CD4-positive, alpha-beta T cell treated with Interleukin-6 for 4 hours (primary cell): ENCODE measurements at places on chromosomes 16 and 17.

DNA sequence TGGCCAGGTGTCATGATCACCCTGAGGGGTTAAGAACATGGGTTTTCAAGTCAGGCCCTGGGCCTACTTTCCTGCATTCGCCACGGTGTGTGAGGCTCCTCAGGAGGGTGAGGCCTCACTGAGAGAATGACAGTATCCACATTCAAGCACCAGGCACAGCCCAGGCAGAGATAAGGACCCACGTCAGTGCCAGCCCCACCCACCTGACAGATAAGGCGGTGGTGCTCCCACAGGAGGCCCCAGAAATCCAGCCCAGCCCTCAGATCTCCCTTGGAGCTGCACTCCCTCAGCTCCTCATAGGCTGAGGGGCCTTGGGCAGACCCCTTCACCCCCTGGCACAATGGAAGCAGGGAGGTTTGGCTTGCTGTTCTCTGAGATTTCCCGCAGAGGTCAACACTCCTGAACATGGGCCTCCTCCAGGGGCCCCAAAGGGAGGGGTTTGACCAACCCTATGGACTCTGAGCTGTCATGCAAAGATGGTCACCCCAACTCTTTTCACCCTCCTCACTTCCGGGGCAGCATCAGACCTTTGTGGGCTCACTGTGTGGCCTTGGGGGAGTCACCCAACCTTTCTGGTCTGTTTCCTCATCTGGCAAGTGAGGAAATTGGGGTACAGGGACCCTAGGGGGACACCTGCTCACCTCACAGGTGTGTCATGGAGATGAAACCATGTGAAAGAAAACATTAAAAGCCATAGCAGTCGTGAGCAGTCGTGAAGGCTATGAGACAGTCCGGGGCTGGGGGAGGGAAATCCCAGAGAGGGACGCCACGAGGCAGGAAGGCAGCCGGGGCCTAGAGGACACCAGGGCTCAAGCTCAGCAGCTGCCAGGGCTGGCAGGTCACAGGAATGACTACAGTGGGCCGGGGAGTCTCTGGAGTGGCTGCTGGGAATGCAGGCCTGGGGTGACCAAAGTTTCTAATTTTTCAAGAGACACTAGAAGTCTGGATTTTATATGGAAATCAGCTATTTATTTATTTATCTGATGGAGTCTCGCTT is 15.4 kb downstream of the PLLP start:
- peak; percentile 24 for DNase-seq

- DNase-seq, result no peak
These were observed 457.4 kb downstream of the SLC39A11 start for GRCh38 chr17:72635034-72635635.

DNA sequence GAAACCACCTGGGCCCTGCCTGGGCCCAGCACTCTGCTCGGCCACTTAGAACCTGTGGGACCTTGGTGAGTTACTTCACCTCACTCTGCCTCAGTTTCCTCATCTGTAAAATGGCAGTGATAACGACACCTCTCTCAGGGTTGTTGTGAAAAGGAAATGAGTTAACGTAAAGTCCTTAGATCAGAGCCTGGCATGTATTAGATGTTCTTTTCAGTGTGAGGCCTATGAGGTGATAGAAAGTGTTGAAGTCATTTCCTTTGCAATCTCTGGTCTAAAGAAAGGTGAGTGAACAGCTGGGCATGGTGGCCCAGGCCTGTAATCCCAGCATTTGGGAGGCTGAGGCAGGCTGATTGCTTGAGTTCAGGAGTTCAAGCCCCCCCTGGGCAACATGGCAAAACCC is 51.7 kb upstream of the LGALS9 start:
- no peak for DNase-seq

- peak; percentile 13 for DNase-seq
These were observed 11.8 kb upstream of the CLTC start for GRCh38 chr17:59607817-59608403.

GRCh38 chr16:84950906-84951305 is 60.4 kb downstream of the ZDHHC7 start:
- peak; percentile 49 for DNase-seq

DNA sequence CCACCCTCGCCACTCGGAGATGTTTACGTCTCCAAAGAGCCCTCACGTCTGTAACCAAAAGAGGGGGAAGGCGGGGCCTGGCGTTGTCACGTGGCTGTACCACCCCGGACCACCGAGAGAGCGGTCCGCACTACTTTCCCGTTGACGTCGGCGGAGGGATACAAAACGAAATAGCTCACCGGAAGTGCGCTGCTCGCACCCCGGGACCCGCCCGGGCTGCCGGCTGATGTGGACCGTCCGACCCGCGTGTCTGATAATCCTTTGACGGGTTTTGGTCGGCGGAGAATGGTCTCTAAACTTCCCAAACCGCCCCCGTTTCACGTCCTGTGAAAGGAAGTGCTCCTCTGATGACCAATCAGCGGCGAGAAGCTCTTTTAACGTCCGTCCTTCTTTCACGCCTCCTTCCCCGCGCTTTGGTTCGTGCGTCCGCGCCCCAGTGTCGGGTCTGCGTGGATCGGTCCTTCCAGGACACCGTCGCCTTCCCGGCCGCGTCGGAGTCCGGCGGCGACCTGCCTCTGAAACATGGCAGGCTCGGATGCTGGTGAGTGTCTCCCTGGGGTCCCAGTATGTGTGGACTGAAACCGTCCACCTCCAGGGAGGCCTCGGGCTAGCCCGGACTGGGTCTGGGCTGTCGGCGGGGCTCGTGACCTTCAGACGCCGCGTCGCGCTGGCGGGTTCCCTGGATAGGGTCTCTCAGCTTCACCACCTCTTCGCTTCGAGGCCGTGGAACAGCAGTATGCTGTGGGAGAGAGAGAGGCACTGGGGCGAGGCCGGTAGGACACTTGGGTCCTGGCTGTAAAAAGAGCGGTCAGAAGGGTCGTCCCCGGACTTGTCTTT is at the start of gene CEP95:
Gene CEP95, plus strand, starts transcription at position 402 of the 837 bp plus-strand sequence. Its CDS starts 121 bp downstream, at position 523.
- peak; percentile 97 for DNase-seq

- no peak for DNase-seq
These were observed 74.7 kb upstream of the CA10 start for GRCh38 chr17:52233176-52233575.

GRCh38 chr16:58458606-58459343 is 41.2 kb upstream of the NDRG4 start:
- no peak for DNase-seq

- DNase-seq, result no peak
These were observed 290.0 kb upstream of the SOX9 start for GRCh38 chr17:71830866-71831265.

DNA sequence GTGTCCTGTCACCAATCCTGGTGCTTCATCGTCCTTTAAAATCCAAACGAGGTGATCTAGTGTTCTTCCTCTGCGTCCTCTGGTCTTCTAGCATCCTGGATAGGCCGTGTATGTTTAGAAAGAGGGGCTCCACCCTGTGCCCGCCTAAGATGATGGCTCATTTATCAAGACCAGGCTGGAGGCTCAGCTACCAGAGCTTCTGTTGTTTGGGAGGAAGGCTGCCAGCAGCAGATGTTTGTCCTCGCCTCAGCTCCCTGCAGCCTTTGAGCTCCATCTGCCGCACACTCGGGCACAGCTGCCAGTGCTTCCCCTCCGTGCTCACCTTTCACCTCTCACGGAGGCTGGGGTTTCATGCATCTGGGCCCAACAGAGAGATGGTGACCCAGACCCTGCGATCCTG is 954.7 kb upstream of the RBFOX1 start:
- DNase-seq, result no peak

GRCh38 chr17:74892974-74893911 is at the start of gene FADS6:
FADS6 (minus strand) TSS chr17:74893633; CDS start chr17:74893595, 38 bp downstream.
- peak; percentile 12 for DNase-seq

DNA sequence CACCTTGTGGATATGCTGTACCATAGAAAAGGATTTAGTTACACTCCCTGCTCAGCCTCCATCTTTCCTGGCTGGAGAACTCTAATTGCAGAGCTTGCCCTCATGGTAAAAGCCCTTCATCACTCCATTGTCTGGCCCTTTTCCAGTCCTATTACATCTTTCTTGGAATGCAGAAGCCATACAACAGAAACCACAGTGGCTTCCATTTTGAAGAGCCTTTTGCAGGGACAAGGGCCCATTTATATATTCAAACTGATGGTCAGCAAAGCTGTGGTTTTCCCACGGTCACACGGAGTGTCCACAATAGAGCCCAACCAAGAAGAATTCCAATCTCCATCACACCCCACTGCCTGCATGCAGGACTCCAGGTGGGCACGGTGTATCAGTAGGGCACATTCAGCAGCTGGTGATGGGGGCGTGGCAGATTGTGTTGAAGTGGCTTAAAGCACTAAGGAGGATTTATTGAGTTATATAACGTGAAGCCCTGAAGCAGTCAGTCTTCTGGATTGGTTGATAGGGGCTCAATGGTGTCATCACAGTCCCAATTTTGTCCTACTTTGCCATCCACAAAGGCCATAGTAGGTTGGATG is 20.3 kb downstream of the COPRS start:
- DNase-seq, result no peak

- peak; percentile 11 for DNase-seq
These were observed 39.2 kb downstream of the FTO start for GRCh38 chr16:53743149-53743566.
